ENCODE measurements at places on chromosomes 7 and 10. TPM values are rescaled to one million over a fixed set of nuclear protein-coding genes. Genes with fewer than 3 reads are reported as not detected.

DNA sequence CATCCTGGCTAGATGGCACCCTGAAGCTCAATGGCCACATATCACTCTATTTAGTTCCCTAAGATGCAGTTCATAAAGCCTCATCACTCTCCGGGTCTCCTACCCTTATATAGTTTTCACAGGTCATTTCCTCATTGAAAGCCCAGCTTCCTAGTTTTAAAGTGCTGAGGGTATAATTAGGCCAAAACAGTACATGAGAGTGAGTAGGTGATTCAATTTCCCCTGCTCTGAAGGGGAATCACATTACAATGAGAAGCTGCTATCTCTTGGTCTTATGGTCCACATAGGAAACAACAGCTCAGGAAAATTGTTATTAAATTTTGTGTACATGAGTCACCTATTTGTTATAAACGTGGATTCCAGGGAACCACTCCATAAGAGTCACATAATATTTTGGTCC lies 162.0 kb downstream of the SEMA3E start:
- no peak for DNase-seq

The SEMA4G gene
- total RNA-seq = 6.4 TPM

DNA sequence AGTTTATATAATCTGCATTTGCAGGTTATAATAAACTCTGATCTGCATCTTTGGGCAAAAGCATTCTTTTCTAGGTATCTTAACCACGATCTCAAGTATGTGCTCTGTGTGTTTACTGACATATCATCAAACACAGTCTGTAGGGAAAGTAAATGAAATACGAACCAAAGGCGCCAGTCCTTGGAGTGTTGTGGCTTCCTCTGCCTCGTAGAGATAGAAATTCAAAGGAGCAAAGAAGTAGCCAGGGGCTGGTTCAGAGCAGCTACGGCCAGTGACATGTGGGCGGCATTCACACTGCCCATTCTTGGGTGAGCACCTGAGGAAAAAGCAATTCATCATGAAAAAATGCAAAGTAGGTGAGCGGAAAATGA lies 38.7 kb downstream of the LAMB4 start:
- DNase-seq = no peak

- DNase-seq = no peak
These were observed 55.3 kb upstream of the INPP5A start for GRCh38 chr10:132482090-132482800.

GRCh38 chr10:68132391-68132790 lies 23.1 kb downstream of the MYPN start:
- no peak for DNase-seq

- DNase-seq = no peak
These were observed 53.8 kb upstream of the SLF2 start for GRCh38 chr10:100858747-100859483.

DNA sequence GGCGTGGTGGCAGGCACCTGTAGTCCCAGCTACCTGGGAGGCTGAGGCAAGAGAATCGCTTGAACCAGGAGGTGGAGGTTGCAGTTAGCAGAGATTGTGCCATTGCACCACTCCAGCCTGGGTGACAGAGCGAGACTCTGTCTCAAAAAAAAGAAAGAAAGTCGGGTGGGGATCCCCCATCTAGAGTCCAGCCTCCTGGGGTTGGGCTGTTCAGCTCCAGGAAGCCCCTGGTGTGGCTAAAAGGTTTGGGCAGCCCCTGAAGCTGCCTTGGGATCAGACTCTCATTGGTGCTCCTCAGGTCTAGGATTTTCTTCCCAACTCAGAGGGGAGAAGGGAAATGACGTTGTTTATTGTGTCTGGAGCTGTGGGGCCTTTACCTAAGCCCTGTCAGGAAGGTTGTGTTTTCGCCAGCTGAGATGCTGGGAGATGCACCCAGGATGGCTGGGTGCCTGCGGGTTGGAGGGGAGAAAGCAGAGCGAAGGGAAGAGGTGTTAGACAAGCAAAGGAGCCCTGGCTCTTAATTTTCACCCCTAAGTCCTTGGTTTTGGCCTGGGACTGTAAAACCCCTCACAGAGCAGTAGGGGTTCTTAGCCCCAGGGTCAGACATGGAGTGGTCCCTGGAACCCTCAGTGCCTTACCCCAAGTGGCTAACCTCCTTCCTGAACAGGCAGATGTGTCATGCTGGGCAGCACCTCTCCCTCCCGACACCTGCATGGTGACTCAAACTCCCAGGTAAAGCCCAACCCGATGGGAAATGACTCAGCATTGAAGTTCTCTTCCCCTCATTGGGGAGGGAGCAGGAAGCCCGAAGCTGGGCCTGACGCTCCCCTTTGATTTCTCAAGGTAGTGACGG lies 21.1 kb downstream of the PLAU start:
- DNase-seq = no peak

GRCh38 chr7:11835260-11835659 lies 3.3 kb upstream of the THSD7A start:
- no peak for DNase-seq

DNA sequence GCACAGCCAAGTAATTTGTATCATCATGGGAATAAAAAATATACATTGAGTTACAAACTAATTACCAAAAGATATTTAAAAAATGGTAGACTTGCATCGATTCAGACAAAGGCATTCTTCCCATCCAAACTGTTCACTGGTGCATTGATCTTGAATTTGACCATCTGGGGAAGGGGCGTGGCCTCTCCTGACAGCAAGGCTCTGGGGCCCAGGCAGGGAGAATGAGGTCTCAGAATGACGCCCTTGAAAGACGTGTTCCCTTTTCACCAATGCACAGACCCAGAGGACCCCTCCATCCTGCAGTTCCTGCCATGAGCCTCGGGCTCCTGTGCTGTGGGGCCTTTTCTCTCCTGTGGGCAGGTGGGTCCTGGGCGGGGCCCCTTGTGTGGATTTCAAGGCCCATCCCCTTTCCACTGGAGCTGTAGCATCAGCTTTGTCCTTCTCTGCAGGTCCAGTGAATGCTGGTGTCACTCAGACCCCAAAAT lies 91.1 kb upstream of the PRSS58 start:
- DNase-seq = no peak

- DNase-seq = no peak
These were observed 6.6 kb downstream of the GCC1 start for GRCh38 chr7:127578711-127579275.

DNA sequence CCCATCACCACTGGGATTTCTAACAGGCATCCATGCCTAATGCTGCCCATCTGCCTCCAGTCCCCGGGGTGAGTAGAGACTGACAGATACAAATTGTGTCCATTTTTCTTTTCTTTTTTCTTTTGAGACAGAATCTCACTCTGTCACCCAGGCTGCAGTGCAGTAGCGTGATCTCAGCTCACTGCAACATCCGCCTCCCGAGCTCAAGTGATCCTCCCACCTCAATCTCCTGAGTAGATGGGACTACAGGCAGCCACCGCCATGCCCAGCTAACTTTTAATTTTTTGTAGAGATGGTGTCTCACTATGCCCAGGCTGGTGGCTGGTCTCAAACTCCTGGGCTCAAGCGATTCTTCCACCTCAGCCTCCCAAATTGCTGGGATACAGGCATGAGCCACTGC lies 7.6 kb upstream of the CPN1 start:
- no peak for DNase-seq

All from vagina (tissue), 2 donors.